ENCODE measurements at places on chromosomes 3 and 15.

DNA sequence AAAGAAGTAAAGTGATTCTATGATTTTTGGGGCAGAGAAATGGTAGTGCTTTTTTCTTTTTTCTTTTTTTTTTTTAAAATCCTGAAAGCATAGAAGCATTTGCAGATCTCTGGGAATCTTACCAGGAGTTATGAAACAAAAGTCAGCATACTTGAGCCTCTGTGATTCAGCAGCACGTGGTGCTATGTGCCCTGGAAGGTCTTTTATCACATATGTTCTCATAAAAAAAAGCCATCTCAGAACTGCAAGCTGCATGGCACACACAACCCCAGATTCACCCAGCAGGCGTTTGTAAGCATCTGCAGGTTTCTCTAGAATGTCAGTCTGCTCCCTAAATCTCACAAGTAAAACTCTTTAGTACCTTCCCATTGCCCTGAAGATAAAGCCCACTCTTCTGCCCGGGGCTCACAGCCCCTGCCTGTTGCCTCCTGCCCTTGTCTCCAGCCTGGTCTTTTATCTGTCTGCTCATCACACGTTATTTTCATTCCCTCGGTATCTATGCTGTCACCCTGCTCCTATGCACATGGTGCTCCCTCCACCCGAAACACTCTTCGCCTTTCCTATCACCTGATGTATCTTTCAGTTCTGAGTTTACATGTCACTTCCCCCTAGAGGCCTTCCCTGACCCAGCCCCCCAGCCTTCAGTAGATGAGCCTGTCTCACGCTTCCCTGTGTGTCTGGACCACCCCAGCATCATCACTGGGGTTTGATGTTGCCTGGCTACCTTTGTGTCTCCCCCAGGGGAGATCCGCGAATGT lies 72.4 kb downstream of the CHDH start:
- no peak for DNase-seq

- peak; percentile 75 for DNase-seq
Observed at GRCh38 chr15:72231833-72232478, 966 bp upstream of the PKM start.

- no peak for DNase-seq
Observed at GRCh38 chr3:29331456-29332194, 50.8 kb downstream of the RBMS3 start.

- no peak for DNase-seq
Observed at GRCh38 chr3:97880267-97880666, 58.5 kb downstream of the CRYBG3 start.

DNA sequence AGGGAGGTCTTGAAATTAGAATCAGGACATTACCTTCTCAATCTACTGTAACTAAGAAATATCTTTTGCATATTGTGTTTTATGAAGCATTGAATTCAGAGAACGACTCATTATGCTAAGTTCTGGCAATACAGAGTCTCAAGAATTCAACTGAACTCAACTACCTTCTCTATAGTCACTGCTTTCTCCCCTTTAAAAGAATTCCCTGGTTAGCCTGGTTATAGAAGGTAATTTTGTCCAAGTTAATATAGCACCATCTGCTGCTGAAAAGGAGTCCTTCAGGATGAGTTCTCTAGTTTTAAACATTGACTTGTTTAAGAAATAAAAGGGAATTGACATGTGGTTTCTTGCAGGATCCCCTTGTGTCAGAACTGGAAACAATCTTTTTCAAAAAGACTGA lies 60.2 kb downstream of the IL16 start:
- no peak for DNase-seq

- peak; percentile 14 for DNase-seq
Observed at GRCh38 chr15:91291673-91292072, 191.6 kb downstream of the SV2B start.

DNA sequence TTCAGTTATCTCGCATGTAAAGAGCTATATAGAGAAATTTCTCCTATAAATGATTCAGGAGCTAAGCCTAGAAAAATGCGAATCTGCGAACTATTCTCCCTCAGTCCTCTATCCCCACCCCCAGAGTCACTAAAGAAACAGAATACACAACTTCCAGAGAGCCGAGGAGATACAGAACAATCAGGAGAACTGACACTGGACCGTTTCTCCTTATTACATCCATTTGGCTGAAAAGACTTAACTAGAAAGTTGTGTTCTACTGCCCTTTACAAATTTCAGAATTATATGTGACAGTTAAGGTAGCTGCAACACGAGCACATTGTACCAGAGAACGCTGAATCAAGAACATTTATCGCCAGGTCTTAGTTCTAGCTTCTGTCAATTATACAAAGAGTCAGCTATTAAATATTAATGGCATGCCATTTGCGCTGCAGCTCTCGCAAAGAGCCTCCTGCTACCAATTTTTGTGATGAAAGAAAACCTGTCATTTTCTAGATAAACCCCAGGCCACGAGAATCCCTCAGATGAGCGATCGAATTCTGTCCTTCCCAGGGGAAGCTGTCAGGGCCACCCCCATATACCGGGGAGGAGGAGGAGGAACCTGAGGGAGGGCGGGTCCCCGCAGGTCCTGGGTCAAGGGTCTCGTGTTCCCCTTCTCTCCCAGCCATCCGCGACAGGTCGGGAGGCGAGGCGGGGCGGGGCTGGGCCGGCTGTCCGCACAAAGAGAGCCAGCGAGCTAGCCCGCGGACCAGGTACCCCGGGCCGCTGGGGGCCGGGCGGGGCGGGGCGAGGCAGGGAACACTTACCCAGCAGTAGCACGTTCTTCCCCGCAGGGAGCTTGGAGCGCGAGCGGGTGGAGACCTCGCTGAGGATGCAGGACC lies 878 bp downstream of the DYNC1LI1 start:
- DNase-seq, result peak; percentile 43

- DNase-seq, result no peak
Observed at GRCh38 chr3:70061096-70061495, 61.6 kb downstream of the SAMMSON start.

DNA sequence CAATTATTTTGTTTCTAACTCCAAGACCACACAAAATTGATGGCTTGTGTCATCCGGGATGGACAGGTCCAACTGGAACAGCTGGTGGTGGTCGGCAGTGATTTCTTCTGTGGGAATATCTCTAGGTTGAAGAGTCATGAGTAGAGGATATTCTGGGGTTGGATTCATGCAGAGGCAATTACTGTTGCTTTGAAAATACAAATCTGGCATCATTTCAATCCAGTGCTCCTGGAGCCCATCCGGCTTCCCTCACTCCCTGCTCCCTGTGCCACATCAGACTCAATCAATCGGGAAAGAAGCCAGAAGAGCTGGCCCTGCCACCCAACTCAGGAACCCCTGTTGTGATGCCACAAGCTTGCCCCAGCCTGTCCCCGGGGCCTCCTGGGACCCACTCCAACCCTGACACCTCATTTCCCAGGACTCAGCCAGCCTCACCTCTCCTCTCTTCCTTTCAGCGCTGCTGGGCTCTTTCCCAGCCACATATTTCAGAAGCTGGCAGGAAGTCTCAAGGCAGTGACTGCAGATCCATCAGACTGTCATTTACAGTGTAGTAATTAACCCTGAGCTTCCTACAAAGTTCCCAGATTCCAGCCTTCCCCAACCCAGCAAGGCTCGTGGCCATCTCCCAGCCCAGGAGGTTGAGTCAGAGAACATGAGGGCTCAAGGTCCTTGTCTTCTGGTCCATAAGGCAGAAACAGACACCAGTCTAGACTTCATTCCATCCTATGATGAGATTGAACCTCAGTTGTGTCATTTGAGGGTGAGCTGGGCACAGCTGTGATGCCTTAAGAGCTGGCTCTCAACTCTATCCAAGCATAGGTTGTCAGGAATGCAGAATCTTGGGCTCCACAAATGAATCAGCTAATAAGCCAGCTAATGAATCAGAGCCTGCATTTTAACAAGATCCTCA lies 114.0 kb downstream of the FAM174B start:
- no peak for DNase-seq

GRCh38 chr3:188526057-188526456 lies 372.1 kb downstream of the LPP start:
- no peak for DNase-seq

DNA sequence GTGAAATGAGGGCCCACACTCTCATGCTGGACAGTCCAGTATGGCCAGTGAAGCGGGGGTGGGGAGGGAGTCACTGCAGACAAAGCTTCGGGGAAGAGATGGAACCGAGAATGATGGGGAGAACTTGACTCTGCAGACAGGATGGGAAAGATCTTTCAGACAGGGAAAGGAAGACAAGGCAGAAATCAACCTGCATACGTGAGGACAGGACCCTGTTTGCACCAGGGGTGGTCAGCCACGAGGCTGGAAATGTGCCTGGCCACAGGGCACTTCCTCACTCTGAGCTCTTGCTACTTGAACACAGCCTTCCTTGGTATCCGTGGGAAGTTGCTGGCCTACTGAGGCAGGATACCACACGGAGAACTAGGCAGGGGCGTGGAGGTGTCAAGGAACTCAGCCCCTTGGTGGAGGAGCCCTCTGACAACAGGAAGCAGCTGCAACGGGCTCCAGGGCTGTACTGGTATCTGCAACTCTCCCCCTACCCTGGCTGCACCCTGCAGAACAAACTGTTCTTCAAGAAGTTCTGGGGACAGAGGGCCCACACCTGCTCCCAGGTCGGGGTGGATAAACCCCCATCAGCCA lies 9.3 kb upstream of the SRP14 start:
- peak; percentile 69 for DNase-seq

DNA sequence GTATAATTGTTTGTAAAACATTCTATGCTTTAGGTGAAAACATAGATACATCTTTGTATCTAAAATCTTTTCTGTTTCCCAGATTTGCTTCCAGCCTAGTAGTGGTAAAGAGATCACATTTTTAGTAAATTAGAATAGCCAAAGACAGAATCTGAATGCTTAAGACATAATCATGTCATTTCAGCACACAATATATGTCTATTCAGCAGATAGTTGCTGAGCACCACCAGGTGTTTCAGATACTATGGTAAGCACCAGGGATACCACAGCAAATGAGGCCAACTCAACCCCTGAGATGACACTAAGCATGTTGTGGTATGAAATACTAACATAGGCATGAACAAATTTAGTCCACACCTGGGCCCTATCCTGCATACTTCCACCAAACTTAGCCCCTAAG lies 195.2 kb upstream of the SOX14 start:
- DNase-seq, result no peak

GRCh38 chr15:49215768-49216739 lies 46.0 kb downstream of the GALK2 start:
- DNase-seq, result no peak

DNA sequence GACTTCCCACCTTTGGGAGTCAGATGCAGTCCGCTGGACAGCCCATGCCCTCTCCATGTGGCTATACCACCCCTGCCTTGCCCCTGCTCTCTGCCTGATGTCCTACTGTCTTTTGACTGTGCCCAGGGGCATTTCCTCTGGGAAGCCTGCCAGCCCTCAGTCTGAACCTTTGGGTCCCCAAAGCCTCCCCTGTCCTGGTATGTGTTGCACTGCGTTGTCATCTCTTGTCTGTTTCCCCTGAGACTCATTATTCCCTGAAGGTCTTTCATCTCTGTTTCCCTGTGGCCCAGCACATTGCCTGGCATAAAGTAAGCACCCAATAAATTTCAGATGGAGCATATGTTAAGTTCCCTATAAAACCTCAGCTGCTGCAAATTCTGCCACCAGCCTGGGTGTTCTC lies 236.6 kb upstream of the CTDSPL start:
- DNase-seq, result no peak

GRCh38 chr15:87850916-87851315 lies 405.6 kb downstream of the NTRK3 start:
- no peak for DNase-seq

DNA sequence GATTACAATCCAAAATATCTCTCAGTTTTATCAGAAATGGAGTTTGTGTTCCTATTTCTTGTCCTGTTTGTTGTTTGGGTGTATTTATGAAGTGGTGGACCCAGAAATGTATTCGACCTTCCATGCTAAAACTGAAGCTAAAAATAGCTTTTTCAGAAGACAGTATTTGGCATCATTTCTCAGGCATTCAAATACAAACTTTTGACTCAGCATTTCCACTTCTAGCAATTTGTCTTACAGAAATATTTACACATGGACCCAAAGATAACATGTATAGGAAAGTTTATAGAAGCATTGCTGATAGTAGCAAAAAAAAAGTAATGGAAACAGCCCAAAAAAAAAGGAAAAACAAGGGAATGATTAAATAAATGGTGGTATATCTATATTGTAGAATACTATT lies 156.3 kb downstream of the HCN4 start:
- DNase-seq, result no peak

DNA sequence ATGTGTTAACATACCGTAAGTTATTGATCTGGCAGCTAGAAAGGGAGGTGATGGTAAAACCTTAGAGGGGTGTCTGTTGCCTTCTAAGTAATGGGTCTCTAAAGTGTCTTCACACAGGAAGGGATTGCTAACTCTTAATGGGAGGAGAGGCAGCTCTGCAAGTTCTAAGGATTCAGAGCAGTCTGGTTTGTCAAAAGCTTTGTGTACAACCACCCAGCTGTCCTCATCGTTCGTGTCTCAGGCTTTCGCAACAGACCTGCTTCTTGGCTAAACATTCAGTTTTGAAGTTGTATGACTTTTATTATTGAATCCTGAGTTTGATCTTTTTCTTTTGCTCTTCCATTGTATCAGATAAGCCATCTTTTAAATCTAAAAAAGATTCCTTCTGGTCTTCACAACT lies 404.9 kb downstream of the SQOR start:
- DNase-seq, result no peak

DNA sequence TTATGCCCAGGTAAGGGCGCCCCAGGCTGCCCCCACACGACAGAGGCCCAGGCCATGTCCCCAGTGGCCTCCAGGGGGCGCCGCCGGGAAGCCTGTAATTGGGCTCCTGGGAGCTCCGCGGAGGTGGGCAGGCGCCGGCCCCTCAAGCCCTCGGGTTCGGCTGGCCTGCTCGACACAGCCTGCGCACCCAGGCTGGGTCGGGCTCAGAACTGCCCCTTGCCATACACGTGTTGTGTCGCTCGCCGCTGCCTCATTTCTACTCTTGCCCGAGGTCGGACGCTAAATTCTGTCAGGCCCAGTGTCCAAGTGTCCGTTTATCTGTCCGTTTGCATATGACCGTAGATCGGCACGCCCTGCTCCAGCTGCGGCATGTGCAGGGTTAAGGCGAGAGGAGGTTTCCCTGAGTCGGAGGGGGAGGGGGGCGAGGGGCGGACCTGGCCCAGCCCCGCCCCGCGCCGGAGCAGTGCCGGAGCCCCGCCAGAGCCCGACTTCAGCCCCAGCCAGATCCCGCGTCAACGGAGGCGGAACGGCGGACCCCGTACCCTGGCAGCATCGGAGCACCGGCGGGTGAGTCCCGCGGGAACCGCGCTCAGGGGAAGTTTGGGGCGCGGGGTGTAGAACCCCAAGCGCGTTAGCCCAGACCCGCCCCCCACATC lies at the start of gene KLHDC8B:
Gene KLHDC8B (plus strand): TSS at position 480 of the 656 bp plus-strand sequence. CDS start 1,172 bp downstream, outside the sequence.
- peak; percentile 84 for DNase-seq

- no peak for DNase-seq
Observed at GRCh38 chr3:62175161-62175560, 198.2 kb downstream of the FEZF2 start.

- no peak for DNase-seq
Observed at GRCh38 chr3:97736928-97737327, 27.6 kb upstream of the ARL6 start.

All from CD4-positive, alpha-beta T cell treated with Interleukin-6 for 4 hours (primary cell).